ENCODE measurements at places on chromosomes 4 and X. TPM values are rescaled to one million over a fixed set of nuclear protein-coding genes. Genes with fewer than 3 reads are reported as not detected.

Gene GPR50
- not detected for total RNA-seq

Gene IL13RA2
- 0.83 TPM for total RNA-seq

Gene MAP7D2
- total RNA-seq = 1.2 TPM

Gene GNRHR
- total RNA-seq = not detected

Gene LRAT
- total RNA-seq = 1.1 TPM

Gene TLR8
- total RNA-seq = 0.89 TPM

Gene MUC7
- not detected for total RNA-seq
